Neural progenitor cell (in vitro differentiated cells): ENCODE measurements at places on chromosomes 2 and 18. TPM values are rescaled to one million over a fixed set of nuclear protein-coding genes. Genes with fewer than 3 reads are reported as not detected.

GRCh38 chr2:124026503-124026902, 1.4 kb downstream of the CNTNAP5 start:
- DNase-seq: no peak

TUBB8B gene
- 0.36 and 0.62 TPM in 2 replicates for total RNA-seq

GRCh38 chr2:217057773-217058172, 197.9 kb upstream of the TNP1 start:
- no peak for DNase-seq

SERPINB4 gene
- total RNA-seq: not detected in 2 replicates

DNA sequence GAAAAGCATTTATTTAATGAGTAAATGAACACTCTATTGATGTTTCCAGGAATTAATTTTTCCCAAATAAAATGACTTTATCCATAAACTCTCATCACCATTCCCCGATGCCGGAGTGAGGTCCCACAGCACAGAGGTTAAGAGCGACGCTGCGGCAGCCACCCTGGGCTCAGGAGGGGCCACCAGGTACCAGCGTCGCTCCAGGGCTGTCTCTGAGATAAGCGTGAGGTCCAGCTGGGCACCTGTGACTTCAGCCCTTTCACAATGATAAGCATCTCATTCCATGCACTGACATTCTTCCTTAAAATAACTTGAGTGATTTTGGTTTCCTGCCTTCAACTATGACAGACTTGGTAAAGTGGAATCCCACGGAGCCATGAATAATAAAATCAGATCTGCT, 182.1 kb downstream of the TWIST2 start:
- no peak for DNase-seq

- DNase-seq: no peak
Measured at GRCh38 chr18:44764863-44765262, 84.2 kb downstream of the SETBP1 start.

PDE1A gene
- 0.06 TPM in 1 of 2 replicates, not detected in the other for total RNA-seq

GRCh38 chr2:217995731-217996231, 7.0 kb downstream of the TNS1 start:
- no peak for DNase-seq

- no peak for DNase-seq
Measured at GRCh38 chr2:5394223-5394622, 298.0 kb upstream of the SOX11 start.

LBX2 gene
- 0.12 TPM in 1 of 2 replicates, not detected in the other for total RNA-seq

CXCR1 gene
- not detected in 2 replicates for total RNA-seq

DNA sequence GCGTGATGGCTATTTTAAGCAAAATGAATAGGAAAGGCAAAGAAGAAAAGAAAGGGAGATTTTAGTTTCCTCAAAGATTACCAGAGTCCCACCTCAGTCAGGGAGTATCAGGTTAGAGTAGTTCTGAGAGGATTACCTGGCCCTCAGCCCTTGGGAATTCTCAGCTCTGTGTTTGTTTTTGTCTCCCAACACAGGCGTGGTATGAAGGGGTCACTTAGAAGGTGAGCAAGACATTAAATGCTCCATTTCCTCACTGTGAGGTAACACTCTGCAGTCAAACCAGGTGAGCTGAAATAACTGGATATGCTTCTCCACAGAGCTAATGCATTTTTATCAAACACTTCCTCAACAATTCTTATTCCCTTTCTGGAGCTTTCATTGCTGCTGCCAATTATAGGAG, 232.2 kb downstream of the IKZF2 start:
- DNase-seq: no peak

DNA sequence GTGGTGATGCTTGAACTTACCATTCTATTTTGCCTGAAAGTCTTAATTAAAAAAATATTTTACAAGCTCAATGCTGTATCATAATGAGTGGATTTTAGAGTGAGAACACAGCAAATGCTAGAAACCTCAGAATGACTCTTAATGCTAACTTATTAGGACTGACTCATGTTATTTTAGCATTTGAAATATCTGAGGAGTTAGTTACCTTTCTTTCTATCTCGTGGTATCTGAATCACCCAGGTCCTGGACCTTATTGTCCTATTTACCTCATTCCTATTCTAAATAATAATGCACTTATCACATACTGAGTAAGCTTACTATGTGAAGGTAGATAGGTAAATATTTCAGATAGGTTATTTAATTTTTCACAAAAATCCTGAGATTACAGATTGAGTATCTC, 70.7 kb downstream of the SOS1 start:
- no peak for DNase-seq

GAL3ST2 gene
- total RNA-seq: 0.09 TPM in 1 of 2 replicates, not detected in the other

DNA sequence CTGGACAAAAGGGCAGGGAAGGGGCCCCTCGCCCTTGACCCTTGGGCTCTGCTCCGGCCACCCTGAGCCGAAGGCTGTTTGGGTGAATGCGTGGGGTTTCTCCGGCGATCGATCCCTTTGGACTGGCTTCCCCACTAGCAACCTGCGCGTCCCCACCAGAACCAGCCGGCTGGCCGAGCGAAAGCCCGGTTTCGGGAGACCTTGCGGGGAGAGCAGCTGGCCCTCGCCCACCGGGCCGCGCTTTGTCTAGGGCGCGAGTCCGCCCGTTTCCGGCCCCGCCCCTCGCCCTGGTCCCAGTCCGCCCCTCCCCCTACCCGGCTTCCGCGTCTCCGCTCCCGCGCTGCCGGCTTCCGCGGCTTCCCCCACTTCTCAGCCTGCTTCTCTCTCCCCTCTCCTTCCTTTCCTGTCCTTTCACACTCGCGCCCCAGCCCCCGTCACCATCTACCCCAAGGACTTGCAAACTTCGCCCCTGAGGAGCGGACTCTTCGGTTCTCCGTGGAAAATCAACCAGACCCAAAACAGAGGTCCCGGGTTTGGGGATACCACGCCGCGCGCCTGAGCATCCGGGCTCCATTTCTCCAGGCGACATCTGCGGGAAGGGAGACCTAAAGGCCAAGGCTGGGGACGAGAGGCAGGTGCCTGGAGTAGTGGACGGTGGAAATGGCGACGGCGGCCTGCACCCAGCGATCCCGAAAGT, 48.0 kb upstream of the ATP6V1B1 start:
- DNase-seq: peak; percentile 93

DNA sequence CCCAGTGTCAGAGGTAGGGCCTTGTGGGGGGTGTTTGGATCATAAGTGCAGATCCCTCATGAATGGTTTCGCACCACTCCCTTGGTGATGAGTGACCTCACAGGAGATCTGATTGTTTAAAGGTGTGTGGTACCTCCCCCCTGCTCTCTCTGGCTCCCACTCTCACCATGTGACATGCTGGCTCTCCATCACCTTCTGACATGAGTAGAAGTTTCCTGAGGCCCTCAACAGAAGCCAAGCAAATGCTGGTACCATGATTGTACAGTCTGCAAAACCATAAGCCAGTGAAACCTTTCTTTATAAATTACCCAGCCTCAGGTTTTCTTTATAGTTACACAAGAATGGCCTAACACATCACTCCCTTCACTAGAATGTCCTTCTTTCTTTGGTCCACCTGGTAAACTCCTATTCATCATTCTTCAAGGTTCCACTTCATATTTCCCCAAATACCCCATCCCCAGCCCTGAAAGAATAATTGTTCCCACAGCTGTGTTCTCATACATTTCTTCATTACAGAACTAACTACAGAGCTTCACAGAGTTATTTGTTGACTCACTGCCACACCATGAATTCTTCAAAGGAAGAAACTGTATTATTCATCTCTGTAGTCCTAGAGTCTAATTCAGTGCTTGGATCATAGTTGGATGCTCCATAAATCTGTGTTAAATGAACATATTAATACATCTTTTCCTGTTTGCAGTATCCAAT, 81.2 kb upstream of the STK17B start:
- no peak for DNase-seq
